ENCODE measurements at places on chromosomes 4 and X.

DNA sequence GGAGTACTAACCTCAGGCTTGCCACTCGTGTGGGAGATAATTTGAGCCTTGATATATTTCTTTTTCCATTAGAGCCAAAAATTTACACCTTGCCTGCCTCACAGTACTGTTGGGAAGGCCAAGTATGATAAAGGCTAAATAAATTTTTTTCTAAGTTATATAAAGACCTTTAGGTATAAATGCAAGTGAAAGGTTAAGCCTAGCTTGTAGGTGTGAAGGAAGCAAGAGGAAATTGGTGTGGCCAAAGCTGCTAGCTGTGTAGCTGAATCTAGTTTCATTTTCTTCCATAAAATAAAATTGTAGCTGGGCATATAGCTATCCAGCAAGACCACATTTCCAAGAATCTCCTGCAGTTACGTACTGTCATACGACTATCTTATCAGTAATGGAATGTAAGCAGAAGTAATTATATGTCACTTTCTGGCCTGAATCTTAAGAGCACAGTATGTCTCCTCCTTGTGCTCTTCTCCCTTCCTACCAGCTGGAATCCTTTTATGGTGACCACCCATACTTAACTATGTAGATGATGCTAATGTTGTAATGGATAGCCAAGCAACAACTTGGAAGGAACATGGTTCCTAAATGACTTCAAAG lies 14.3 kb upstream of the GABRE start:
- no peak for DNase-seq

DNA sequence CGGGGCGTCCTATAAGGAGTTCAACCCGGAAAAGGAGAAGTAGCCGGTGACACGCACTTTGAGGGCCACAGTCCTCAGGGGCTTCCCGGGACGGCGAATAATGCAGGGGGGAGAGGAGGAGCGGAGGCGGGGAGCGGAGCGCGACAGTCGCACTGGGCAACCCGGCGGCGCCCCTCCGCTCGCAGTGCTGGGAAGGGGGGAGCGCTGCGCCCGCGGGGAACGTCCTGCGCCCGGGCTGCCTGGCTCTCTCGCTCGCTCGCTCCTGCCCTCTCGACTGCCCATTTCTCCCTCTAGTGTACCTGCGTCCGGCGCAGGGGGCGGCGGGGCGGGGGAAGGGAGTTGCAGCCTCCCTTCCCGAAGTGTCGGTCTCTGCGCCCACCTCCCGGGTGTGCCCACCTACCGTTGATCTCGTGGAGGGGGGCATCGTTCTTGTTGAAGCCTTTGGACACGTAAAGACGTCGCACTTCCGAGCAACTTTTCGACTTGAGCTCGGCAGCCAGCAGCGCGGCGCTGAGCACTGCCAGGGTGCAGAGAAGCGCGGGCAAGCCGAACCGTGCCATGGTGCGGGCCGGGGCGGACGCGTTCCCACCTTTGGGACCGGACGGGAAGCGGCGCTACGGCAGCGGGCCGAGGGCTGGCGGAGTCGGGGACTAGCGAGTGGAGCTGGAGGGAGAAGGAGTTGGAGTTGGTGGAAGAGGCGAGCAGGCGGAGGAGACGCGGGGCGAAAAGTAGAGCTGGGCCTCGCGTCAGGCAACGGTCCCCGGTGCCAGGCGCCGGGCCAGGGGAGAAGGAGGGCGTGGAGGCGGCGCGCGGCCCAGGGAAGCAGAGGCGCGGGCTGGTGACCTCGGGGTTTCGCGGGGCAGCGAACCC lies 648 bp downstream of the GPC4 start:
- no peak for DNase-seq

DNA sequence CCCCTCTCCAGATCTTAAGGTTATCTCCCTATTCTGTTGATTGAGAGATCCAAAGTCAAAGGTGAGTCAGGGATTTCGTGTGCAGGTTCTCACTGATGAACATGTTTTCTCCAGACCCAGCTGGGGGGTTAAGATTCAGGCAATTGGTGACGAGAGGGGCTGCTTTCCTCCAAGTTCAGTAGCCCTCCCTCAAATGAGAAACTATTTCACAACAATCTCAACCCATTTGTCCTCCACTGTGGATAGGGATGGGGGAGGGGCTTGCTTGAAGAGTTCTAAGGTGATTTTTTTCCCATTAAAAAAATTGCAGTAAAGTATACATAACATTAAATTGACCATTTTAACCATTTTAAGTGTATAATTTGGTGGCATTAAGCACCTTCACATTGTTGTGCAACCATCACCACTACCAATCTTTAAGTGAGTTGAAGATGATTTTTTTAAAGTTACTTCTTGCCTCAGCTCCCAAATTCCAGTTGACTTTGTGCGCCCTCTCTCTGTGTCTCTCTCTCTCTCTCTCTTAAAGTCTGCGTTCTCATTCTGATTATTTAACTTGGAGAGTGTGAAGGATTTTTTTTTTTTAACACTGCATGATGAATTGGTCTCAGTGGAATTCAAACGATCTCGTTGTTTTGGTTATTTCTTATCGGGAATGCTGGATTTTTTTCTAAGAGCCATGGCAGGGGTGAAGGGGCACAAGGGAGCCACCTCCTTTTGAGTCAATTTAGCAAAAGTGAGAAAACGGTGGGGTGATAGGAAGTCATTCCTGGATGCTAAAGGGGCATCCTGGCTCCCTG lies 175.9 kb downstream of the SHROOM3 start:
- no peak for DNase-seq

DNA sequence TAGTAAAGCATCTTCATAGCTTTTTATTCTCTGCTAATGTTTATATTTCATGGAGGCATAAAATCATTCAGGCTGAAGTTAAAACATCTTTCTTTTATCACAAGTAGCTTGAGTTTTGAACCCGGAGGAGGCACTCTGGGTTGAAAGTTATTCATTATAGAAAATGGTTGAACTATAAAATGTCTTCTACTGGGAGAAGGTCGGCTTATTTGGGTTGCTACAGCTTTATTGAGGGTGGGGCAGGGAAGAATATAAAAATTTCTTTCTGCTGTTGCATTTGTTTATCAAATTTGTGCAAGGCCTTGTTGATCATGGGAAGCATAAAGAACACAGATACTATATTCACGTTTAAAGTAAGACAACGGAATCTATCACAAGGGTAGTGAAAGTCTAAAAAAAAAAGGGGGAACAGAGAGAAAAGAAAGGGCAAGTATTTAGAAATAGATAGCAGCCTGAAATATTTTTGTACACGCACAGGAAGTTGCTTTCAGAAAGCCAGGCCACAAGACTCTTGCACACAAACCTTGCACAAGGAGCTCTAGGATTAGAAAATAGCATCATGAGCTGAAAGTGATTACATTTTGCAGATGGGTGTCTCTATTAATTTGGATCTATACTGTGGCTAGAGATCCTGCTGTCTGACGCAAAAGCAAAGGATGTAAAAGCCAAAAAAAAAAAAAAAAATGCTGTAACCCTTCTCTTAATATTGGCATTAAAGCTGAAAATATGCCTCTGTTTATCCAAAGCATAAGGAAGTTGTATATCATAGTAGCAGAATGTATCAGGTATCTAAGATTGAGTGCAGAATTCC lies 37.2 kb upstream of the FAM9C start:
- no peak for DNase-seq

- DNase-seq, result no peak
Observed at GRCh38 chrX:71143508-71143907, 1.1 kb upstream of the NLGN3 start.

DNA sequence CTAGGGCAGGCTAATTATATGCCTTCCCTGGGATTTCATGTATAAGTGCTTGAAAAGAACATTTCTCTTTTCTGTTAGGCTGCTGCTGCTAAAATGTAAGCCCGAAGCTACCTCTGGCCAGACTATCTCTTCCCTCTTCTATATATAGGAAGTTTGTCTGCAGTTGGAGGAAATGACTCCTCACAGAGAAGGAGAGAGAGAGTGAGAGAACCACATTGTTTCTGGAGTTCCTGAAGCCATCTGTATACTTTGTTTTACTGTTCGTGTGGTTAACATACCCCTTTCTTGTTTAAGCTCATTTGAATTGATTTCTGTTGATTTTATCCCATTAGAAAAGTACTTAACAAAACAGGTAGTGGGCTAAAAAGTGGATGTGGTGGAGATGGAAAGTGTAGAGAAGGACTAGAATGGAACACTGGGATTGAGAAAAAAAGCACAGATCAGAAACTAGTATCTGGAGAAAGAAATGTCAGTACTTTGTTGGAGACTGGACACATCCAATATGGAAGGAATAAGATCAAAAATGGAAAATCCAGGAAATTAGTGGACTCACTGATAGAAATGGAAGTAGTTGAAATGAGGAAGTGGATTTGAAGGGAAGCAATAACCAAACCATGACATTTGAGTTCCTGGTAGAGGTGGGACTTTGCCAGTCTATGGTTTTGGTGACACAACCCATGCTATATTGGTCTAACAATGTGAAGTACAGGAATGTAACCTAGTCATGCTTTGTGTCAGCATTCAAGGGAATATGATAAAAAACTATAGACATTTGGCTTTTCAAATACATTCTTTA lies 112.6 kb downstream of the TMA16 start:
- no peak for DNase-seq

DNA sequence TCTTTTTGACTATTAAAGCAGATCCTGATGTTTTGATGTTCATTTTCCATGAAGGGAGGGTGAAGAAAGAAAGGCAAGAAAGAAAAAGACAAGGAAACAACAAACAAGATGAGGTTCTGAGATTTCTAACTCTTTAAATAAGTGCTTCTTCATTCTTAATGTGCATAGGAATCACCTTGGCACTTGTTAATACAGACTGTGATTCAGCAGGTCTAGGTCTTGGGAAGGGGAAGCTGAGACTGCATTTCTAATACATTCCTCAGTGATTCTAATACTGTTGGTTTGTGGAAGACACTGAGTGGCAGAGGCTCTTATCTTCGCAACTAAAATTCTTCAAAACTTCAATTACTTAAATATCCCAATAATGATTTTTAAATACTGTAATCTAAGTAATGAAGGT lies 95.2 kb upstream of the NAP1L5 start:
- no peak for DNase-seq

GRCh38 chrX:24306440-24306839 lies 7.4 kb downstream of the SUPT20HL2 start:
- DNase-seq, result no peak

DNA sequence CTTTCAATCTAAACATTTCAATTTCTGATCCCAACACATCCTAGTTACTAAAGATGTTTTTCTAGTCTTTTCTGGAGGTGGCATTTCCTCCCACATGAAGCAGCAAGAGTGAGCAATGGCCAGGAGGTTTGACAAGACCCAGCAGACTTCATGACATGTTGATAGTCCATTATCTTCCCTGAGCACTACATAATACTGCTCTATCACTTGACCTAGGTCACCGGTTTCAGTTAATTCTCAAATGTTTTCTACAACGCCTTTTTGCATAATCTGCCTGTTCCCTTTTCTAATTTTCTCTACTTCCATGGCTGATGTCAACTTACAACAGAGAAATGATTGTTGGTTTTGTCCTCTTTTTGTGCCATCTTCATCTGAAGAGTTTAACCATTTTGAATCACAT lies 62.0 kb upstream of the GPRIN3 start:
- no peak for DNase-seq

DNA sequence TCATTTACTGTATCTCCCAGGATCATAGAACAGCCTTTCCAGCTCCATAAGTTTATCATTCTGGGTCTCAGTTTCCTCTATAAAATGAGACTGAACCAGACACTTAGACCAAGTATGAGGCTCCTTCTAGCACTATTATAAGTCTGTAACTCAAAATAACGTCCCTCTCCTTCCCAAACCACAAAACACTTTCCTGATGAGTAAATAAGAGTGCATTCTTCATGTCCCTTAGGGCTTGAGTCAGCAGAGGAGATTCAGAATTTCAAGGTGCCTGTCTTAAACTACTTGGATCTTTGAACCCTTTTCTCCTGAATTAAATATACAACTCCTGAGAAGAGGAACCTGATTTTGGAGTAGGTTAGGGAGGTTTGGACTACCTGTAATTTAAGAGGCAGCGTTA lies 62.6 kb downstream of the GLRA2 start:
- no peak for DNase-seq

GRCh38 chr4:88928852-88929251 lies 128.1 kb downstream of the FAM13A start:
- no peak for DNase-seq

- DNase-seq, result no peak
Observed at GRCh38 chr4:113998079-113998478, 18.6 kb upstream of the ARSJ start.

- DNase-seq, result peak; percentile 38
Observed at GRCh38 chr4:110059556-110060191, 138.7 kb downstream of the ELOVL6 start.

- no peak for DNase-seq
Observed at GRCh38 chr4:178535939-178536579, 1093.8 kb upstream of the AGA start.

GRCh38 chr4:9919047-9919446 lies 102.2 kb downstream of the SLC2A9 start:
- no peak for DNase-seq

DNA sequence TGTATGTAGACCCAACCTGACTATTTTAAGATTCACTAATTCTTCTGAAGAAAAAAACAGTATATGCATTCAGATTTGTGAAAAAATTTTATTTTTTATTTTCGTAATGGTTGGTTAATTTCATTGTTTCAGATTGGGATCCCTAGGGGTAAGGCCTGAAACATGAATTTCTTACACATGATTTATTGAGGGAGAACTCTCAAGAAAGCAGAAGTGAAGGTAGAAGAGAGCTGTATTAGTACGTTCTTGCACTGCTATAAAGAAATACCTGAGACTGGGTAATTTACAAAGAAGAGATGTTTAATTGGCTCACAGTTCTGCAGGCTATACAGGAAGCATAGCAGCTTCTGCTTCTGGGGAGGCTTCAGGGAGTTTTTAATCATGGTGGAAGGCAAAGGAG lies 611.9 kb upstream of the TECRL start:
- no peak for DNase-seq

GRCh38 chrX:24423960-24424359 lies 41.1 kb upstream of the PDK3 start:
- no peak for DNase-seq

DNA sequence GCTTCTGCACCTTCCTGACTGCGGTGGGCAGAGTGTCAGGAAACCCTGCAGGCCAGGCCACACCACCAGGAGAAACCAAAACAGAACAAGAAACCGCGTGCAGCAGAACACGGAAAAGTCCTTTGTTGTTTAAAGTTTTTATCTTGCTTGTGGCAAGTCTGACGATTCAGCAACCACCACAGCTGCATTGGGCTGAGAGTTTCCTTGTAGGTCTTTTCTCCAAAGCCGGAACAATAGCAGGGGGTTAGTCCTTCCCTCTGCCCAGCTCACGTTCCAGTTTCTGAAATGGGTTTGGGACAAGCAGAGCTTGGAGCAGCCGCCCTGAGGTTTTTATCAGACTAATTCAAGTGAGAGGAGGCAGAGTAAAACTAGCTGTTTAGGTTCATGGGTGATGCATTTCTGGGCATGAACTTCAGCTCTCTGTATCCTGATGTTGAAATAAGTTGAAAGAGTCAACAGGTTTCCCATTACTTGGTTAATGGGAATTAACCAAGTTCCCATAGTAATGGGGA lies 216.9 kb downstream of the PTTG2 start:
- no peak for DNase-seq

GRCh38 chrX:12910423-12911121 lies 4.2 kb downstream of the TLR8 start:
- DNase-seq, result no peak

DNA sequence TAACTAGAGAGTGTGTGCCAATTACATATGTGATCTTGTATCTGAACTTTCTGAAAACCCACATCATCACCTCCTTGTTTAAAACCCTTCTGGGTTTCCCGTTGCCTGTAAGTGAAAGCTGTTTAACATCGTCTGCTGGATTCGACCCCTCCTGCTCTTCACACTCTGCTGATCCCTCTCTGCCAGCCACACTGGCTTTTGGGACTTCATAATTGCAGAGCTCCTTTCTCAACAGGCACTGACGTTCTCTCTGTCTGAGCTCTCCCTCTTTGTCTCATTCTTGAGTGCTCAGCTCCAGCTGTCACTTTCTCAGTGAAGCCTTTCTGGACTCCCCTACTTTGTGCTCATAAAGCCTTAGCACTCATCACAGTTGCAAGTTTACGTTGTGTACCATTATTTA lies 153.9 kb downstream of the CEP135 start:
- no peak for DNase-seq

Data from HFF-Myc (cell line).